Activated T-helper 2 cell treated with anti-CD3 and anti-CD28 coated beads, Interferon-gamma antibody, Interleukin-2, Interleukin-4, amounts not matched to agents 10 μg/mL and 5 μg/mL and 100 μg/mL, durations not matched to agents 14 hours and 24 hours and 36 hours (primary cell): ENCODE measurements at places on chromosomes 3 and 15. TPM values are rescaled to one million over a fixed set of nuclear protein-coding genes. Genes with fewer than 3 reads are reported as not detected.

- no peak for DNase-seq
- H3K36me3 ChIP-seq: no peaks in the 10 kb centered on the region
- peaks cover 6% of the 10 kb centered on the region for H3K27me3 ChIP-seq
- H3K4me3 ChIP-seq: no peak overlapping the region
- H3K4me1 ChIP-seq: peaks cover 6% of the 10 kb centered on the region
Observed at GRCh38 chr3:31402117-31402516, 130.6 kb upstream of the STT3B start.

GRCh38 chr3:101262393-101263240, 57.8 kb downstream of the IMPG2 start:
- DNase-seq: no peak
- H3K4me1 ChIP-seq: peaks cover 6% of the 10 kb centered on the region
- no peaks in the 10 kb centered on the region for H3K36me3 ChIP-seq
- no peak overlapping the region for H3K27ac ChIP-seq
- no peak overlapping the region for H3K4me3 ChIP-seq

DNA sequence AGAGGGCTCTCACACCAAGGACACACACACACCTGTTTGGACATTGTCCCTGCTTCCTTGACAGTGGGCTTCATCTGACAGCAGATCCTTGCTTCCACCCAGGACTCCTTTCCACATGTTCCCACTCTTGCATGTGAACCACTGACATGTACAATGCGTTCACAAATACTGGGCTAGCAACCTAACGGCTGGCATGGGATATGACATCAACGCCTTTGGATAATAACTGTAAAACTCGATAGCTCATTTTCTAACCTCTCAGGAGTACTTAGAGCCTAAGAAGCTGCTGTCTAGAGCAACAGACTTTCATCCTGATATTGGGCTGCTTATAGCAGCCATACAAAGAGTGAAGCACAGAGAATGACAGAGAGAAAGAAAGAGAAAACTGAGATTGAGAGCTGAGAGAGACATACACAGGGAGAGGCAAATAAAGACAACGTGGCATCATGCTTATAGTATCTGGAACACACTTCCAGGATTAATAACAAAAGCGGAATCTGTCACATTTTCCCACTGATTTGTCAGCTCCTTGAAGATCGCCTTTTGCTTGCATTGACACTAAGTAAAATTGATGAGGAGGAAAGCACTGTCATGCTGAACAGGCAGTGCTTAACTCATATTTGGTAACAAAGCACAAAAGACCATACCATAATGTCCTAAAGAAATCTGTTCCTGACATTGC, 1.7 kb downstream of the GUCA1C start:
- H3K27ac ChIP-seq: no peak overlapping the region
- H3K36me3 ChIP-seq: no peaks in the 10 kb centered on the region
- H3K27me3 ChIP-seq: peaks cover 8% of the 10 kb centered on the region
- no peaks in the 10 kb centered on the region for H3K4me1 ChIP-seq

DNA sequence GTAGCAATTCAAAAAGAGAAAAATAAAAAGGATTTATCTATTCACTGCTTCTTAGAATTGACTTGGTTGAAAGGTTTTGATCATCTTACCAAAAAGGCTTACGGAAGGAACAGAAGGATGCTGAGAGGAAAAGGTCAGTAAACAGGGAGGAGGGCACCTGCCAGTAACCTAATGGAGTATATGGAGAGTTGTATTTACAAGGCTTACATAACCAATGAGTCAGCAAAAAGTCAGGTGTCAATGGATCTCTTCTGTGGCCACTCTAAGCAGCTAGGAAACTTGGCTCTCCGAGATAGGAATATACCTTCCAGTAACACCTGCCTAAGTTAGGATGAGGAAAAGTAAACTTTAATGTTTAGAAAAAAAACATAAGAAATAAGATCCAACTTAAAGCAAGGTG, 80.5 kb upstream of the PLXND1 start:
- H3K27me3 ChIP-seq: no peaks in the 10 kb centered on the region
- H3K4me3 ChIP-seq: no peak overlapping the region
- DNase-seq: no peak
- H3K36me3 ChIP-seq: no peaks in the 10 kb centered on the region

GRCh38 chr3:153087595-153088566, 74.1 kb upstream of the RAP2B start:
- peaks cover 10% of the 10 kb centered on the region for H3K27me3 ChIP-seq
- H3K4me1 ChIP-seq: peaks cover 8% of the 10 kb centered on the region
- H3K27ac ChIP-seq: no peak overlapping the region
- no peak overlapping the region for H3K4me3 ChIP-seq

DNA sequence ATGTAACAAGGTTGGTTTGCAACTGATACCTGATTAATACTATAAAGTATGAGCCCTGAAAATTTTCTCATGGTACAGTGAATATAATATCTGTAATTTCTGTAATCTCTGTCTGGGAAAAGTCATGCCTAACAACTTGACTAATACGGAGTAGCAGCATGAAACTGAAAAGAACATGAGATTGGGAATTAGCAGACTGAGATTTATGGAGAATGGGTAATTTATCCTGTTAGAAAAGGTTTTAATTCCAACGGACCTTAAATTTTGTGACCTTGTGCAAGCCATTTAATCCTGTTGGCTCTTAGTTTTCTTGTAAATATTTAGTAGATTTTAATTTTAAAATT, 90.2 kb upstream of the CMC1 start:
- peaks cover 5% of the 10 kb centered on the region for H3K4me1 ChIP-seq
- no peaks in the 10 kb centered on the region for H3K36me3 ChIP-seq
- H3K4me3 ChIP-seq: no peak overlapping the region
- no peak overlapping the region for H3K27ac ChIP-seq

DNA sequence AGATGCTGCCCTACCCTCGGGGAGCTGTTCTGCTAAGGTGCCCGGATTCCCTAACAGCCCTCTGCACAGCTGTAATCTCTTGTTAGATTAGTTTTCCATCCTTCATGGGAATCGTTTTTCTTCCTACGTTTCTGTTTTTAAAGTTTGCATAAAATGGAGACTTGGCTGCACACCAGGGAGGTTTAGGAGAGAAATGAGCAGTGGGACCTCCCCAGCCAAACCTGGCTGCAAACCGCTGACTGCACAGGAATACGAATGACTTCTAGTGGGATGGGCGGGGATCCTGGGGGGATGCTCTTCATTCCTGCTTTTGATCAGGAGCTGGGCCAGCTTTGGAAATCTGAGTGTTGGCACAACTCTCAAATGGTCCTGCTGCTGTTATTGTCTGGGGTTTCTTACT, 77.5 kb downstream of the THSD4 start:
- no peak for DNase-seq
- no peak overlapping the region for H3K4me3 ChIP-seq
- H3K4me1 ChIP-seq: no peaks in the 10 kb centered on the region
- H3K27ac ChIP-seq: no peak overlapping the region

DNA sequence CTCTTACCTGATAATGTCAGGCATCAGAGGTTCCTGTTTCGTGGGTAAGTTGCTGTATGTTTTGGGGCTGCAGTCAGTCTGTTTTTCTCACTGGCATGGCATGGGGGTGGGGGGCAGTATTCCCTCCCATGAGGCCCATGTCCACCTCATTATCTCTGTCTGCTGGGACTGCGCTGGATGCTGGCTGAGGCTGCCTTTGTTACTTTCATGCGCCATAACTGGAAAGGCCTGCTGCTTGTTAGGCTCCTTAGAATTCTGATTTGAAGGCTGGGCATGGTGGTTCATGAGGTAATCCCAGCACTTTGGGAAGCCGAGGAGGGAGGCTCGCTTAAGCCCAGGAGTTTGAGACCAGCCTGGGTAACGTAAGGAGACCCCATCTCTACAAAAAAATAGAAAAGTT, 9.8 kb downstream of the APBA2 start:
- peaks cover 10% of the 10 kb centered on the region for H3K4me1 ChIP-seq
- no peak for DNase-seq
- peaks cover 4% of the 10 kb centered on the region for H3K27me3 ChIP-seq
- H3K36me3 ChIP-seq: no peaks in the 10 kb centered on the region
- no peak overlapping the region for H3K4me3 ChIP-seq

DNA sequence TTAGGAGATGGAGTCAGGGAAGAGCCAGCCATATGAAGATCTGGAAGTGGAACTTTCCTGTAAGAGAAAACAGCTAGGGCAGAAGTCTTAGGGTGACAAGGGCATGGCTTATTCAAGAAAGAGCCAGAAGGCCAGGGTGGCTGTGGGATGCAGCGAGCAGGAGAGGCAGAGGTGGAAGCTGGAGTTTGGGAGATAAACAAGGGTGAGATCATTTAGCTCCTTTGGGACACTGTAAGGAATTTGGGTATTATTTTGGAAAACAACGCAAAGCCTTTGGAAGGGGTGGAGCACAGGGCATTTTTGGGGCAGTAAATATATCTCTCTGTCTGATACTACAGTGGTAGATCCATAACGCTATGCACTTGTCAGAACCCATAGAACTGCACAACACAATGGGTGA, 5.0 kb upstream of the IL16 start:
- no peaks in the 10 kb centered on the region for H3K36me3 ChIP-seq
- no peak overlapping the region for H3K27ac ChIP-seq
- peaks cover 11% of the 10 kb centered on the region for H3K27me3 ChIP-seq
- H3K4me1 ChIP-seq: no peaks in the 10 kb centered on the region
- DNase-seq: no peak

DNA sequence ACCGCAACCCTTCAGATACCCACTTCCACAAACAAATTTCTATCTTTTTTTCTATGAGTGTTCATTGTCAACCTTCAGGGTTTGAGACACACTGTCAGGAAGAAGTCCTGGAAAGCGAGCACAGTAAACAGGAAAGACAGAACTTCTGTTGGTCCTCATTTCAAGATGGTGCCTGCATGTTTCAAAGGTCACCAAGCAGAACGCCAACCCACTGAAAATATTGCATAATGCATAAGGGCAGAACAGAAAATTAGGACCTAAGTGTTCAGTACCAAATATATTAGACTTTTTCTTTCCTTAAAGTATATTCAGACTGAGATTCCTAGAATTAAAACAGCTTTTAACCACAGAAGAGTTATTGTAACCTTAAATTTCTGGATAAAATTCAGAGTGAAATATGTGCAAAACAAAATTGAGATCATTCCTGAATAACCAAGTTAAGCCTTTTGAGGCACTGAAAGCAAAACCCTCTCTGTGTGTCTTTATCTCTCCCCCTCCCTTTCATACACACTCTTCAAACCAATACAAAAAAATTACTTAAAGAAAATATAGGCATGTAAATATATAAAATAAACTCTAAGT, 387.8 kb upstream of the THBS1 start:
- no peak overlapping the region for H3K4me3 ChIP-seq
- DNase-seq: no peak
- H3K27me3 ChIP-seq: peaks cover 11% of the 10 kb centered on the region
- H3K27ac ChIP-seq: no peak overlapping the region
- H3K36me3 ChIP-seq: no peaks in the 10 kb centered on the region

GRCh38 chr3:197103766-197104165, 74.1 kb upstream of the MELTF start:
- no peaks in the 10 kb centered on the region for H3K27me3 ChIP-seq
- peaks cover 28% of the 10 kb centered on the region for H3K36me3 ChIP-seq
- H3K4me3 ChIP-seq: no peak overlapping the region
- DNase-seq: no peak
- H3K4me1 ChIP-seq: no peaks in the 10 kb centered on the region

DNA sequence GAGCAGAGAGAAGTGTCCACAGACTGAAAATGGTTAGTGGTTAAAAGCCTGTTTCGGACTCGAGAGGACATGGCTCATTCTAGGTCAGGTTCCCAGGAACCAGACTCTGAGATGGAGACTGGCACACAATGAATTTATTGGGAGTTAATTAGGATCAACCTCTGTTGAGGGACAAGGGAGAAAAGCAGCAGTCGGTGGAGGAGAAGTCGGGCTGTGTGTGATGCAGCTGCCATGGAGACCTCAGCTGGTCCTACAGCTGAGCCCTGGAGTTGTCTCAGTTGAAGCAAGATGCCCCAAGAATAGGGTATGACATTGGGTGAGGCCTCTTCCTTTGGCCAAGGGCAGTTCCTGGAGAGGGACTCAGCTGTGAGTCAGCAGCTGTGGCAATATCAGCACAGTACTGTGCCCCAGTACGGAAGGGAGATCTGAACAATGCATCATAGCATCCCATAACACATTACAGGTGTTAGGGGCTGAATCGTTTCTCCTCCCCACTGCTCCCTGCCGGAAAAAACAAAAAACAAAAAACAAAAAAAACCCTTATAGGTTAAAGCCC, 105.4 kb downstream of the ABHD5 start:
- no peak overlapping the region for H3K4me3 ChIP-seq
- no peaks in the 10 kb centered on the region for H3K36me3 ChIP-seq

DNA sequence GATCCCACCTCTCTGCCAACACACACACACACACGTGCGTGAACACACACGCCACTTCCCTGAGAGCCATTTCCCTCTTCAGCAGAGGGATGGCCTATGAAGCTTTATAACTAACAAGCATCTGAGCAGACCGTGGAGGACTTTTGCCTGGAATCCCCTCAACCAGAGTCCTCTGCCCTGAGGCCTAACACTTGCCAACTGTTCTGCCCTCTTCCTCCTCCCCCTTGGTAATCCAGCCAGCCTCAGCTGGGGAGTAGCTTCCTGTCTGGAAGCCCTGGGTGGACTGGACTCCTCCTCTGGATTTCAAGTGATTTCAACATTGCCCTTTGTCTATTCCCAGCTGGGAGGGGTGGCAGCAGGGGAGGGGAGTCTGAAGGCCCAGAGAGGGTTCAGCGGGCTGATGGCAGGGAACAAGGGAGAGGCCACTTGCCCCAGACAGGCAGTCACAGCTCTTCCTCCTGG, 68.4 kb upstream of the HACD2 start:
- H3K27me3 ChIP-seq: no peaks in the 10 kb centered on the region
- no peak for DNase-seq
- H3K4me3 ChIP-seq: no peak overlapping the region
- no peaks in the 10 kb centered on the region for H3K4me1 ChIP-seq

- no peak for DNase-seq
- no peaks in the 10 kb centered on the region for H3K36me3 ChIP-seq
- H3K27ac ChIP-seq: no peak overlapping the region
- no peaks in the 10 kb centered on the region for H3K27me3 ChIP-seq
- H3K4me1 ChIP-seq: peaks cover 4% of the 10 kb centered on the region
Observed at GRCh38 chr3:34359064-34359463, 560.6 kb downstream of the PDCD6IP start.

- no peaks in the 10 kb centered on the region for H3K4me1 ChIP-seq
- DNase-seq: no peak
- H3K27ac ChIP-seq: no peak overlapping the region
- no peak overlapping the region for H3K4me3 ChIP-seq
- H3K27me3 ChIP-seq: peaks cover 6% of the 10 kb centered on the region
Observed at GRCh38 chr3:43873723-43874122, 183.0 kb downstream of the ABHD5 start.

- H3K27ac ChIP-seq: peak overlapping the region; percentile 95
- H3K4me1 ChIP-seq: peaks cover 26% of the 10 kb centered on the region
- no peaks in the 10 kb centered on the region for H3K27me3 ChIP-seq
- no peaks in the 10 kb centered on the region for H3K36me3 ChIP-seq
- DNase-seq: peak; percentile 33
Observed at GRCh38 chr3:129015388-129016105, 14.4 kb downstream of the EFCC1 start.

The CLDN16 gene
- not detected in 2 replicates for total RNA-seq

The BLM gene
- 58.9 and 65.3 TPM in 2 replicates for total RNA-seq

The ACAD9 gene
- total RNA-seq: 60.8 and 68.9 TPM in 2 replicates

The CLRN1 gene
- not detected in 2 replicates for total RNA-seq

The PROS1 gene
- 1.7 and 2.3 TPM in 2 replicates for total RNA-seq

The PLA2G4E gene
- total RNA-seq: not detected in 2 replicates

The THAP10 gene
- total RNA-seq: 0.37 TPM in 1 of 2 replicates, not detected in the other

The CD96 gene
- 64.2 and 67.9 TPM in 2 replicates for total RNA-seq

The SEMA3G gene
- 0.30 and 0.32 TPM in 2 replicates for total RNA-seq

The DNAH12 gene
- total RNA-seq: 0.11 TPM in 1 of 2 replicates, not detected in the other
